Body of pancreas (tissue), 4 donors: ENCODE measurements at places on chromosomes 7 and 10. TPM values are rescaled to one million over a fixed set of nuclear protein-coding genes. Genes with fewer than 3 reads are reported as not detected.
A peak's percentile ranks its signal among the peaks of the same experiment; 100 is the strongest.

GRCh38 chr7:42843205-42843800 lies 68.6 kb downstream of the C7orf25 start:
- DNase-seq = peak; percentile 39
- no peak overlapping the region for H3K27ac ChIP-seq
- no peak overlapping the region for H3K4me3 ChIP-seq
- no peaks in the 10 kb centered on the region for H3K27me3 ChIP-seq
- H3K36me3 ChIP-seq = no peaks in the 10 kb centered on the region

GRCh38 chr7:78299088-78299487 lies 500.5 kb downstream of the PHTF2 start:
- no peaks in the 10 kb centered on the region for H3K36me3 ChIP-seq
- no peaks in the 10 kb centered on the region for H3K27me3 ChIP-seq
- H3K4me3 ChIP-seq = no peak overlapping the region
- DNase-seq = no peak
- H3K4me1 ChIP-seq = peaks cover 5% of the 10 kb centered on the region

GRCh38 chr7:22604246-22604645 lies 104.3 kb upstream of the STEAP1B start:
- peaks cover 16% of the 10 kb centered on the region for H3K4me1 ChIP-seq
- no peak overlapping the region for H3K27ac ChIP-seq
- no peaks in the 10 kb centered on the region for H3K27me3 ChIP-seq
- H3K4me3 ChIP-seq = no peak overlapping the region
- no peak for DNase-seq

Gene HOXA13
- not detected for total RNA-seq

GRCh38 chr7:104045183-104045582 lies 55.7 kb upstream of the RELN start:
- H3K27me3 ChIP-seq = no peaks in the 10 kb centered on the region
- no peak overlapping the region for H3K4me3 ChIP-seq
- no peak overlapping the region for H3K27ac ChIP-seq
- no peaks in the 10 kb centered on the region for H3K36me3 ChIP-seq

DNA sequence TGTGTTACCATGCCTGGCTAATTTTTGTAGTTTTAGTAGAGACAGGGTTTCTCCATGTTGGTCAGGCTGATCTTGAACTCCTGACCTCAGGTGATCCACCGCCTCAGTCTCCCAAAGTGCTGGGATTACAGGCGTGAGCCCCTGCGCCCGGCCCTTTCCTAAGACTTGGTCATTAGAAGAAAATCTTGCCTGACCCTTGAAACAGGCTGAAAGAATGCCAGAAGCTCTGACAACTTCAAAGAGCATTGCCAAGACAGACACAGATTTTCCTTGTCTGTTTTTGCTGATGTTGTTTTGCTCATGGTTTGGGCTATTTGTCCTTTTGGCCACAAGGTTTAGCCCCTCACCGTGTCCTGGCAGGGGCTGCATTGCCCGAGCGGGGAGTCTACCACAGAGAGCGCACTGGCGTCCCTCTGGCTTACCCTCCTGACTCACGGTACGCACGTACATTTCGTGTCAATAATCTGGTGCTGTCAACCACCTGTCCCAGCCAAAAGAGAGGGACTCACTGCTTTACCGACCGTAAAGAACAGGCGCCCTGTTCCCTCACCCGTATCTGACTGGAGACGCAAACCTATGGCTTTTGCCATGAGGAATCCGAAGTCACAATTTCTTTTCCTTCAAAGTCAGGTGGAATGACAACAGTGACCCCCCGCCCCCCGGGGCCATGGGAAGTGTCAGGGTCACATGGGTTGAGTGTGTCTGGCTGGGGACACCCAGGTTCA lies 10.1 kb upstream of the INPP5A start:
- H3K27ac ChIP-seq = no peak overlapping the region
- H3K4me3 ChIP-seq = no peak overlapping the region
- peaks cover 4% of the 10 kb centered on the region for H3K27me3 ChIP-seq
- no peaks in the 10 kb centered on the region for H3K36me3 ChIP-seq

Gene WNT8B
- not detected for total RNA-seq

Gene OPN4
- total RNA-seq = not detected

GRCh38 chr7:159227433-159227832 lies 82.8 kb upstream of the VIPR2 start:
- no peak overlapping the region for H3K27ac ChIP-seq
- no peaks in the 10 kb centered on the region for H3K27me3 ChIP-seq
- H3K4me1 ChIP-seq = no peaks in the 10 kb centered on the region
- no peak overlapping the region for H3K4me3 ChIP-seq
- H3K36me3 ChIP-seq = no peaks in the 10 kb centered on the region

DNA sequence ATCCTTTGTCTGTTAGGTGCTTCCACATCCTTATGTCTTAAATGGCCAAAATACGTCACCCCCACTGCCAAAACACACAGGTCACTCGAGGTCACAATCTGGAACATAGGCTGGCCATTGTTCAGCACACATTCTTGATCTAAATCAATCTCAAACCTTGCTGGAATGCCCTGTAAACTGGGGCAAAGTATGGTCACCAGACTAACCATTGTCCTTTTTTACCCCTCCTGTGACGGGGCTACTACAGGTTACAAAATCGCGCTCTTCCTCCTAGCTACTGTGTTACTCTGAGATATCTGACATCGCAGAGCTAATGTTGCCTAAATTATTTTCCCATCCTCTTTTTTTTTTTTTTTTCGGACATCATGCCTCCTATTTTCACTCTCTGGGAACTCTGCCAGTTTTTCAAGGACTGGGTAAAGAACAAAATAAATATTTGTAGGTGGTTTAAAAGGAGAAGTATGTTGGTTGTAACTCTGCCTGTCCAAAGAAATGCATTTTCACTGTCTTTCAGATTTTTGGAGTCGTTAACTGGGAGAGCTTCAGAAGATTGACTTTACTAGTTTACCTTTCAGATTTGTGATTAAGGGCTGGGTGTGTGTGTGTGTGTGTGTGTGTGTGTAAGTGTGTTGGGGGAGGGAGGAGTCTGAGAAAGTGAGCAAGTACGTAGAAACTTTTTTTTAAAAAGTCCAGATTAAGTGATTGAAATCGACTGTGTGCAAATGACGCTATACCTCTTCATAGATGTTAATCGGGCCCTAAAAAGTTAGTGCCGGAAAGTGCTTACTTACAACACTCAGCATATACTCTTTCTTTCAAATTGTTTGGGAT lies 942 bp upstream of the KIAA1217 start:
- H3K4me3 ChIP-seq = no peak overlapping the region
- H3K4me1 ChIP-seq = peaks cover 35% of the 10 kb centered on the region
- peak; percentile 47 for DNase-seq
- no peaks in the 10 kb centered on the region for H3K36me3 ChIP-seq
- H3K27ac ChIP-seq = peak overlapping the region; percentile 89
- no peaks in the 10 kb centered on the region for H3K27me3 ChIP-seq

GRCh38 chr10:12510501-12510941 lies 161.2 kb downstream of the CAMK1D start:
- H3K4me1 ChIP-seq = peaks cover 16% of the 10 kb centered on the region
- no peaks in the 10 kb centered on the region for H3K36me3 ChIP-seq
- H3K27ac ChIP-seq = no peak overlapping the region
- no peak for DNase-seq

GRCh38 chr10:46106410-46107255 lies 60.6 kb upstream of the MSMB start:
- H3K27ac ChIP-seq = no peak overlapping the region
- H3K4me3 ChIP-seq = peak overlapping the region; percentile 41
- H3K27me3 ChIP-seq = no peaks in the 10 kb centered on the region
- H3K36me3 ChIP-seq = no peaks in the 10 kb centered on the region
- H3K4me1 ChIP-seq = peaks cover 10% of the 10 kb centered on the region

- H3K4me1 ChIP-seq = no peaks in the 10 kb centered on the region
- no peak overlapping the region for H3K27ac ChIP-seq
- H3K36me3 ChIP-seq = no peaks in the 10 kb centered on the region
- no peaks in the 10 kb centered on the region for H3K27me3 ChIP-seq
- no peak for DNase-seq
- no peak overlapping the region for H3K4me3 ChIP-seq
These were observed 17.9 kb downstream of the FAM237B start for GRCh38 chr7:90303241-90303640.

DNA sequence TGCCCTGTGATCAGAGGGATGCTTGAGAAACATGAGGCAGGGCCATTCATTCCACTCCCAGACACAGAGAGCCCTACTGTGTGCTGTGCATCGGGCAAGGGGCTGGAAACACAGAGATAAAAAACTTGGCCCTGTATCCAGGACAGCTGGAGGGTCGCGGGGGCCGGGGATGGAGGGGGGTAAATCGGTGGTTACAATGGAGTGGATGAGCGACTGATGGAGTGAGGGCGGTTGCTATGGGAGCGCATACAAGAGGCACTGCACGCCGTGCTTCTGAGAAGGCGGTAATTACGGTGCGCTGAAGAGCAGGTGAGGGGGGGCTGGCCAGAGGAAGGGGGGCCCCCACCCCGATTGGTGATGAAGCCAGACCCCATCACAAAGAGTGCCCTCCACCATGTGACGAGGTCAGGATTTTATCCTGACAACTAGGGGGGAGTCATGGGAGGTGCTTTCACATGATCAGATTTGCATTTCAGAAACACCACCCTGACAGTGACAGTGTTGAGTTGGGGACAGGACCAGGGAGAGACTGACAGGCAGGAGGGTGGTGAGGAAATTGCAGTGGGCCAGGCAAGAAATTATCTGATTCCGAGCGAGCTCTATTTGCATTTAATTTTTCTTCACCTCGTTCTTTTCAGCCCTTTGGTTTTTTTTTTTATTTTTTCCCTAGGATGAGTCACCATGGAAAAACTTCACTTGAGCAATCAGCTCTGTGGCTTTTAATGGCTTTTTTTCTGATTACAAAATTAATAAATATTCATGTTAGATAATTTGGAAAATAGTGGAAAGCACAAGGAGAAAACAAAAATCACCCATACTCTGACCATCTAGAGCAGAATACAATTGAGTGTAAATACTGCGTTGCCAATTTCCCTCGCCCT lies 7.8 kb downstream of the CPA5 start:
- no peak overlapping the region for H3K4me3 ChIP-seq
- no peaks in the 10 kb centered on the region for H3K27me3 ChIP-seq
- peaks cover 14% of the 10 kb centered on the region for H3K4me1 ChIP-seq
- no peaks in the 10 kb centered on the region for H3K36me3 ChIP-seq
- DNase-seq = no peak

- no peak for DNase-seq
- H3K4me1 ChIP-seq = peaks cover 6% of the 10 kb centered on the region
- no peaks in the 10 kb centered on the region for H3K36me3 ChIP-seq
- H3K27me3 ChIP-seq = no peaks in the 10 kb centered on the region
These were observed 222.4 kb downstream of the SORCS1 start for GRCh38 chr10:106942035-106942662.

GRCh38 chr7:3980300-3980643 lies 679.2 kb downstream of the SDK1 start:
- H3K27me3 ChIP-seq = no peaks in the 10 kb centered on the region
- no peak overlapping the region for H3K27ac ChIP-seq
- no peak for DNase-seq
- H3K4me3 ChIP-seq = no peak overlapping the region
- no peaks in the 10 kb centered on the region for H3K4me1 ChIP-seq

- H3K4me3 ChIP-seq = no peak overlapping the region
- DNase-seq = no peak
- H3K27ac ChIP-seq = no peak overlapping the region
- H3K27me3 ChIP-seq = no peaks in the 10 kb centered on the region
- H3K4me1 ChIP-seq = no peaks in the 10 kb centered on the region
These were observed 125.0 kb upstream of the PPP2R2D start for GRCh38 chr10:131775833-131776232.

- H3K27me3 ChIP-seq = no peaks in the 10 kb centered on the region
- no peak for DNase-seq
- peaks cover 12% of the 10 kb centered on the region for H3K36me3 ChIP-seq
- H3K4me3 ChIP-seq = no peak overlapping the region
These were observed 5.1 kb downstream of the ING3 start for GRCh38 chr7:120955577-120956149.

- H3K36me3 ChIP-seq = no peaks in the 10 kb centered on the region
- peaks cover 7% of the 10 kb centered on the region for H3K4me1 ChIP-seq
- H3K27me3 ChIP-seq = no peaks in the 10 kb centered on the region
- no peak overlapping the region for H3K27ac ChIP-seq
- no peak overlapping the region for H3K4me3 ChIP-seq
These were observed 54.7 kb upstream of the ANTXRL start for GRCh38 chr10:46232084-46232483.

Gene CFAP46
- 0.33 TPM for total RNA-seq

Gene SPDYE5
- not detected for total RNA-seq

GRCh38 chr10:101838416-101838970 lies 5.1 kb downstream of the KCNIP2 start:
- peaks cover 25% of the 10 kb centered on the region for H3K4me1 ChIP-seq
- H3K27me3 ChIP-seq = no peaks in the 10 kb centered on the region
- no peak for DNase-seq
- H3K36me3 ChIP-seq = no peaks in the 10 kb centered on the region
- no peak overlapping the region for H3K27ac ChIP-seq

DNA sequence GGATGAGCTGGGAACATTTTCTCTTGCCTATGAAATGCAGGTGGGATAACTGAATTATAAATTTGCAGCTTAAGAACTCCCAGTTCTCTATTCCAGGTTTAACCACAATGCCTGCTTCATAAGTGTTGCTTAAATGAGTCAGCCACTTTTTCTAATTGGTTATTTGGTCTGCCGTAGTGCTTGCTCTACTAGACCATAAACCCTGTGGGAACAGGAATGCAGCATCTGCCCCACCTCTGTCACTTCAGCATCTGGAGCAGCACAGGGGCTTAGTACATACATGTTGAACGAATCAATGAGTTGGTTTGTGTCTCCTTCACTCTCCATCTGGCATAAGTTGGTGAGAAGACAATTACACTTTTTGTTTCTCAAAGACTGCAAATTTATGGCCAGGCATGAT lies 95.2 kb upstream of the PTER start:
- DNase-seq = no peak
- no peaks in the 10 kb centered on the region for H3K4me1 ChIP-seq
- H3K36me3 ChIP-seq = no peaks in the 10 kb centered on the region
- no peaks in the 10 kb centered on the region for H3K27me3 ChIP-seq

- no peaks in the 10 kb centered on the region for H3K36me3 ChIP-seq
- H3K27ac ChIP-seq = no peak overlapping the region
- H3K4me3 ChIP-seq = no peak overlapping the region
- H3K27me3 ChIP-seq = no peaks in the 10 kb centered on the region
These were observed 38.1 kb upstream of the GRM8 start for GRCh38 chr7:127290801-127291361.

Gene XRCC2
- total RNA-seq = 4.6 TPM

Gene TMEM236
- total RNA-seq = 0.52 TPM

- no peaks in the 10 kb centered on the region for H3K36me3 ChIP-seq
- DNase-seq = no peak
- peaks cover 6% of the 10 kb centered on the region for H3K4me1 ChIP-seq
- peaks cover 4% of the 10 kb centered on the region for H3K27me3 ChIP-seq
These were observed 475.0 kb upstream of the ADARB2 start for GRCh38 chr10:2212244-2212834.

GRCh38 chr10:47092376-47092775 lies 181.1 kb downstream of the PTPN20 start:
- H3K27me3 ChIP-seq = no peaks in the 10 kb centered on the region
- no peak for DNase-seq
- H3K4me3 ChIP-seq = no peak overlapping the region
- no peak overlapping the region for H3K27ac ChIP-seq
- H3K4me1 ChIP-seq = no peaks in the 10 kb centered on the region
- H3K36me3 ChIP-seq = no peaks in the 10 kb centered on the region
